ENCODE measurements at places on chromosomes 12 and 14.

DNA sequence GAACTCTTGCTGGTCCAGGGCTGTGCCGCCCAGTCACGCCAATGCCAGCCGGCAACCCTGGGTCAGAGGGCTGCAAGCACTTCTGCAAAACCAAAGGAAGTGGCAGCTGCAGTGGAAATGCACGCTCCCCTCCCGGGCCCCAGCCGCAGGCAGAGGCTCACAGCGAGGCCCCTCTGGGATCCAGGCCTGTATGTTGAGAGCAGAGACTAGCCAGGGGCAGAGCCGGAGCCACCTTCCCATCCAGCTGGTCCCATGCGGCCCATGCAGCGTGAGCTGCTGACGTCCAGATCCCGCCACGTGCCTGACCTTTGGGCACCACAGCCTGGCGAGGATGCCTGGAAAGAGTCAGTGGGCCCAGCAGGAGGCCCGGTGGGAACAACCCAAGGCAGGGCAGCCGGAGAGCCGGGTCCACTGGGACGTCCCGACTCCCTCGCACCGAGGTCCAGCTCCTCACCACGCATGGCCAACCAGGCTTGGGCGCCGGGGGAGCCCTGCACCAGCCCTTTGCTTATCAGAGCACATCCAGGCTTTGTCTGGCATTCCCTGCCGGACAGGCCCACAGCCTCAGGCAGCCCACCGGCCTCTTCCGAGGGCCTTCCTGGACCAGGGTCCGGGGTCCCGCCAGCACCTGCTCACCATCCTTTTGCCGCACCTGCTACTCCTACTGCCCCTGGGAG, 4.3 kb downstream of the GPR132 start:
- DNase-seq: no peak

DNA sequence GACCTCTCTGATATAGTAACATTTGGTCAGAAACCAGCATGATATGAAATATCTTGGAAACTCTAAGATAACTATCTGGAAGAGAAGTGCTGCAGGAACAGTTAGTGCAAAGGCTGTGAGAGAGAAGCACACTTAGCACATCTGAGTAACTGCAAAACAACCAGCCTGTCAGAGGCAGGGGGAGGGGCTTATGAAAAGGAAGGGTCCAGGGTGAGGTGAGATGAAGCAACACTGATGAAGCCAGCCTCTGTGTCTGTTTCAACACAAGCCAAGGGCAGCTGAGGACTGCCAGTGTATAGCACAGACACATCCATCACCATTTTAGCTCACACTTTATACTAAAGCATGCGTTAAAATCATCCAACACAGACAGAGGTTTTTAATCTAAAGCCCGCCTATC, 37.4 kb upstream of the OVCH1 start:
- no peak for DNase-seq

DNA sequence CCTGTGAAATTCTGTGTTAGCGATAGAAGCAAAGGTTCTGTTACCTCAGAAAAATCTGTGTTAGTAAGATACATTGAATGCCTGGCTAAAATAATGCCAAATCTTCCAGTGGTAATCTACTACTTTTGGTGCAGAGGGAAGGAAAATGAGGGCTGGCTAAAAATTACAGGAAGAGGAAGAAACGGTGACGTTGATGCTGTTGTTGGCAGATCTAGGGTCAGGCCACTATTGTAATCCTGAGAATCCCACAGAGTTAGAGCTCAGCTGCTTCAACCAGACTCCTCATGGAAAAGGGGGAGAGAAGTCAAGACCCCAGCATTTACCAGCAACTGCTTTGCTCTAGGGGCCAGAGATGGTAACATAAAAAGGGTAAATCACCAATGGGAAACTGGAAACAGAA, 145.1 kb downstream of the PPM1H start:
- DNase-seq: no peak

GRCh38 chr12:57836442-57837375, 9.8 kb downstream of the CTDSP2 start:
- DNase-seq: no peak

- peak; percentile 18 for DNase-seq
These were observed 225.0 kb downstream of the GXYLT1 start for GRCh38 chr12:41919526-41920261.

Data from NCI-H2227 treated with DMSO at 0.1 percent for 48 hours (cell line).